Mammary epithelial cell (primary cell): ENCODE measurements at places on chromosomes 3 and 15. TPM values are rescaled to one million over a fixed set of nuclear protein-coding genes. Genes with fewer than 3 reads are reported as not detected.

Gene FANCI
- total RNA-seq = 17.3 TPM

Gene NOX5
- total RNA-seq = 0.50 TPM

Gene CLDN16
- total RNA-seq = 0.21 and 1.3 TPM in 2 replicates

Gene MAGI1
- total RNA-seq = 30.5 TPM

Gene RETNLB
- not detected in 2 replicates for total RNA-seq

Gene SCG3
- total RNA-seq = not detected
